GF-D8 (cell line): ENCODE measurements at places on chromosomes 6 and 20.

- no peak for DNase-seq
Observed at GRCh38 chr6:44227148-44227793, 3.9 kb downstream of the SLC29A1 start.

- DNase-seq, result no peak
Observed at GRCh38 chr6:116545651-116546050, at the start of gene TRAPPC3L. Gene TRAPPC3L, minus strand, starts transcription at chr6:116545684. Its CDS starts 170 bp downstream, at chr6:116545514.

GRCh38 chr20:38304845-38305447 is 990 bp downstream of the BPI start:
- peak; percentile 55 for DNase-seq

DNA sequence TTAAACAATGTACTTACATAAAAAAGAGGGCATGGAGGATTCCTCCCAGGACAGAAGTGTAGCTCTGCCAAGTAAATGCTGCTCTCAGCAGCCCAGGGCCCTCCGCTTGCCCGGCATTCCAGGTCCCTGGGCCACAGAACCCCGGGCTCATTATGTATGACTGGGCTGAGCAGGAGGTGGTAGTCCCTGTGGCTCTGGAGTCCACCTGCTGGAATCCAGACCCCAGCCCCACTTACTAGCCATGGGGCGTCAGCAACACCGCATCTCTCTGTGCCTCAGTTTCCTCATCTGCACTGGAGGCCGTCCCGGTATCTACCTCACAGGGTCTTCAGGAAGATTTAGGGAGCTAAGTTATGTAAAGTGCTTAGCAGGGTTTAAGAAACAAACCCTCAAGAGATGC is 55.4 kb downstream of the PSMG4 start:
- no peak for DNase-seq

DNA sequence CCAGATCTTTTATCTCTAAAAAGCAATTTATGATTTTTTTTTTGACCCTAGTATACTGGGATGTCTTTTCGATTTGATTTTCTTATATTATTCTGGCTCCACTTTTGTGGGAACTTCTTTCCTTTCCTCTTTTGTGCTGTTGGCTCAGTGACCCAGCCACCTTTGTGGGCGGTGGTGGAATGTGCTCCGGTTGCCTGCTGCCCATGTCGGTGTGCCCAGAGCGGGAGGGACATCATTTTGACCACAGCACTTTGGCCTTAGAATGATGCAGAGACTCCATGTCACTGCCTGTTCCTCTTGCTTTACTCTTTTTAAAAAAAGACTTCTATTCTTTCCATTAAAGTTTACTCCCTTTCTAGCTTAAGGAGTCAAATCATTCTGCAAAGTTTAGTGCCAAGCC is 198.0 kb downstream of the FARS2 start:
- DNase-seq, result no peak
